K562 (cell line): ENCODE measurements at places on chromosomes 4 and X. TPM values are rescaled to one million over a fixed set of nuclear protein-coding genes. Genes with fewer than 3 reads are reported as not detected.

Gene TMEM35A
- not detected in 2 replicates for polyA plus RNA-seq

Gene PFKFB1
- 0.08 TPM in 1 of 2 replicates, not detected in the other for polyA plus RNA-seq

Gene CCDC149
- polyA plus RNA-seq, result not detected in 2 replicates

DNA sequence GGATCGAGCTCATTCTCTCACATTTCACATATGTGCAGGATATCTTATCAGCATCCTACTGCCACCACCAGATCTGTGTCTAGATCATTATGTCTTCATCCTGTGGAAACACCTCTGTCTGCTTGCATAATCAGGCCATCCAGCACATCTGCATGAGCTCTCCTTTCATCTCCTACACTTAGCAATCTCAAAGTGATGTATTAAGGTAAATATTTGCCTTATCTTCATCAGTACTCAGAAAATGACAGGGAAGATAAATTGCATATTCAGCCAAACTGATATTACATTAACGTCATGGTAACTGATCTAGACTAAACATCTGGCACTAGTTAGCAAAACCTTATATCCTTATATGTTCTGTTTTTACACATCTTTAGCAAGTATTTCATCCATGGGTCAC, 207.3 kb upstream of the PABPC4L start:
- no peak overlapping the region for H3K4me3 ChIP-seq
- no peak overlapping the region for H3K27ac ChIP-seq
- no peaks in the 10 kb centered on the region for H3K4me1 ChIP-seq

DNA sequence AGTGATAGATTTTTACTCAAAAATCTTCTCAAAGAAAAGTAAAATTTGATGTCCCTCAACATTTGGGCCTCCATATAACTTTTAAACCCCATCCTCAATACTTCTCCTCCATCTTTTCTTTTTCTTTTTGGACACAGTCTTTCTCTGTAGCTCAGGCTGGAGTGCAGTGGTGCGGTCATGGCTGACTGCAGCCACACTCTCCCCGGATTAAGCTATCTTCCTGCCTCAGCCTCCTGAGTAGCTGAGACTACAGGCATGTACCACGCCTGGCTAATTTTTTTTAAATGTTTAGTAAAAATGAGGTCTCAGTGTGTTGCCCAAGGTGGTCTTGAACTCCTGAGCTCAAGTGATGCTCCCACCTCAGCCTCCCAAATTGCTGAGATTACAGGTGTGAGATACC, 33.1 kb downstream of the KDM6A start:
- no peaks in the 10 kb centered on the region for H3K27me3 ChIP-seq
- H3K4me1 ChIP-seq, result peaks cover 50% of the 10 kb centered on the region
- no peak overlapping the region for H3K4me3 ChIP-seq
- no peak for DNase-seq

GRCh38 chrX:130085551-130086446, 24.5 kb downstream of the ELF4 start:
- peaks cover 45% of the 10 kb centered on the region; the same call in 2 of the 3 replicates for H3K36me3 ChIP-seq
- H3K4me3 ChIP-seq, result no peak overlapping the region
- H3K27me3 ChIP-seq, result no peaks in the 10 kb centered on the region
- no peak for DNase-seq
- H3K27ac ChIP-seq, result peak overlapping the region; percentile 78; the same call in 1 of the 3 replicates

DNA sequence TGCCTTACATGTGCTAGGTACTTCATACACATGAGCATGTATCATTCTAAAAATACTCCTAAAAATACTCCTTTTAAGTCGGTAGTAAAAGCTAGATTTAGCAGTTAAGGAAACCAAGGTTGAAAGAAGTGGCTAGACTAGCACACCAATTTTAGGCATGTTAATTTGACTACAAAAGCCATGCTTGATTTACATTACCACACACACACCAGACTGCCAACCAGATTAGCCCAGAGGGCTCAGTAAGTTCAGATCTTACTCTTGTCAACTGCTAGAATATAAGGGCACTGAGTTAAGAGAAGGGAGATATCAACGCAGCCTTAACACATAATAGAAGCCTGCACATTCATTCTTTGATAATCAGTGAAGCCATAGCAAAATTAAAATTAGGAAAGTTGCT, 117.9 kb downstream of the MID1IP1 start:
- no peaks in the 10 kb centered on the region for H3K36me3 ChIP-seq
- H3K27ac ChIP-seq, result no peak overlapping the region
- no peaks in the 10 kb centered on the region for H3K27me3 ChIP-seq
- DNase-seq, result no peak
